ENCODE measurements at places on chromosomes 3 and 15.

DNA sequence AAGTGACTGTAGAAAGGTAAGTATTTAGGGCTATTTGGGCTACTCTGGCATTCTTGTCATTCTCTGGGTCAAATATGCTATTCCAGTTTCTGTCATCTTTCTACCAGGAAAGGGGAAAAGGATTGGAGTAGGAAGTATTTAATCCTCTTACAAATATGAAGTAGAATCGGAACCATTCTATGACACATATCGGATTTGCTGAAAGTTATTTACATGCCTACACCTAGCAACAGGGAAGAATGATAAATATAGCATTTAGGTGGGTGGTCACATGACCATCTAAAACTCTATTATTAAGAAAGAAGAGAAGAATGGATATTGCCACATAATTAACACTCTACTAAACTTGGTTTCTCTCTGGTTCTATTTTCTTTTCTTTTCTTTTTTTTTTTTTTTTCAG is 1353.1 kb downstream of the ZPLD1 start:
- DNase-seq = no peak

GRCh38 chr15:79339588-79340314 is 28.8 kb downstream of the TMED3 start:
- DNase-seq = no peak

DNA sequence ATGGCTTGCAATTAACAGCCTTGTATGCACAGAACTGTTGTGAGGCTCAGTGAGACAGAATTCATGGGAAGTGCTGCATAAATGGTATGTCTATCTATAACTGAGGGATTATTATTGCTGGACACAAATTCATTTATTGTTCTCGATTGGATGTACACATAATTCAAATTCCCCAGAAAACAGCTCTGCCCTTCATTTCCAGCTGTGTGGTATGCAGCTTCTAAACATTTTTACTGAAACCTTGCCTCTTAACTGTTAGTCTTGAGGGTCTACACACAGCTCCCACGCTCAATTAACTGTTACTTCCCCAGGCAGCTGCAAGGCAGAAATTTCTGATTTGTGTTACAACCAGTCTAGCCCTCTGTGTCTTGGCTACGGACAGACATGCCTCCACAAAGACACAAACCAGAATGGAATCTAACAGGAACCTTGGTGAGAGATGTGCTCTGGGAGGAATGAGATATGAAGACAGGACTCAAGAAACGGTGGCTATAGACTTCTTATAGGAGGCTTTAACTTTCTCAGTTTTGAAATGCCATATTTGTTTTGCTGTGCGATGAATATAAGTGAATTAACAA is 139.7 kb upstream of the TBL1XR1 start:
- DNase-seq = no peak

GRCh38 chr3:12436514-12437220 is 47.6 kb upstream of the TSEN2 start:
- no peak for DNase-seq

GRCh38 chr3:2603692-2604289 is 505.1 kb downstream of the CNTN4 start:
- DNase-seq = no peak

DNA sequence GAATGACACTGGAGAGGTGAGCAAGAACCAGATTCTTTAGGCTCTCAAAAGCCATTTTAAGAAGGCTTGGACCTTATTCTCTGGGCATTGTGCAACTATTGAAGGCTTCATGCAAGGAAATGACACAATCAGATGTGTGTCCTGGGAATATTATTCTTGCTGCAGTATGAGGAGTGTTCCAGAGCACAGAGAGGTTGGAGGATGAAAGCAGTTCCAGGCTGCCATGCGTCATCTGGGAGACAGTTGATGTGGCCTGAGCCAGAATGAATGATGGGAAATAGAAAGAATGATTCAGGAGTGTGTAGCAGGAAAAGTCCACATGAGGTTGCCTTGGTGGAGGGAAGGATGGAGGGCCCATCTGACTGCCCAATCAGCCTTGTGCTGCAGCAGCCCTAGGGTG is 123.1 kb downstream of the CHCHD6 start:
- DNase-seq = no peak

DNA sequence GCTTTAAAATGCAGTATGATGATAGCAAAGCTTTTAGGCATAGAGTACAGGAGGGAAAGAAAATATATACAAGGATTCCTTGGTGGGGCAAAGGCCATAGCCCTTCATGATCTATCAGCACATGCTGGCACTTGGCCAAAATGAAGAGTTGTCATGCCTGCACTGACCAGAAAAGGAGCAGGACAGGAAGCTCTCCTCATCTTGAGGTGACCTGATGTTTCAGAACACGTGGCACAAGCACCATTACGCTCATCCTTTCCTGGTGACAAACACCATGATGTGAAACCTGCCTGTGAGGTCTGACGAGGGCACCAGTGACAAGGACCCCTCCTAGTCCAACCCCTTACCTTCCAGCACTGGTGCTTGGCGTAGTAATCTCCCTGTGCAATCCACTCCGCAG is 77.9 kb upstream of the DCLK3 start:
- DNase-seq = no peak

- no peak for DNase-seq
Measured at GRCh38 chr15:52030010-52030409, 11.0 kb downstream of the MAPK6 start.

- no peak for DNase-seq
Measured at GRCh38 chr3:16151109-16151508, 23.4 kb upstream of the GALNT15 start.

- no peak for DNase-seq
Measured at GRCh38 chr3:72187131-72187530, 402.2 kb upstream of the PROK2 start.

- no peak for DNase-seq
Measured at GRCh38 chr15:43775411-43775965, 1.3 kb downstream of the ELL3 start.

DNA sequence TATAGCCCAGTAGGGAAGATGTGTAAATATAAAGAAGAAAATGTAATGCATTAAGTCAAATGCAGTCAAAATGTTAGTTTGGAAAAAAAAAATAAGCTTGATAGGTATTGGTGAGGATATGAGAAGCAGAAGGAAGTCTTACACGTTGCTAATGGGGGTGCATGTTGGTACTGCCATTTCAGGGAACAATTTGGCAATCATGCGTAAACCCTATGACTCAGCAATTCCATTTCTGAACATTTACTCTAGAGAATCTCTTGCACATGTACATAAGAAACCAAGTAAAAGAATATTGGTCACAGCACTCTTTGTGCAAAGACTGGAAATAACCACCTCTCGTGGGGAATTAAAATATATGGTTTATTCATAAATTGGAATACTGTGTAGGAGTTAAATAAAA is 35.5 kb upstream of the TIMP4 start:
- DNase-seq = no peak

- DNase-seq = peak; percentile 17
Measured at GRCh38 chr3:66039590-66039887, 821 bp upstream of the MAGI1 start.

DNA sequence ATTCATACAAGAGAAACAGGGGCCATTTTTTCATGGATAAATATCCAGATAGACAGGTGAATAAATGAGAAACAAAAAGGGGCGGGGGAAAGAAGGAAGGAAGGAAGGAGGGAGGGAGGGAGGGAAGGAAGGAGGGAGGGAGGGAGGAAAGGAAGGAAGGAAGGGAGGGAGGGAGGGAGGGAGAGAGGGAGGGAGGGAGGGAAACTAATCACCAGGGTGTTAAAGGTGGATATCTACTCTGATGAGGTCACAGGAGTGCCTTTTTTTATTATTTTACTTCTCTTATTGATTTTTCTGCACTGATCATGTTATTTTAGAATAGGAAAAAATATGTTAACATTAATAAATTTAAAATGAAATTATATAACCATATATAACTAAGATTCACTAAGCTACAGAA is 10.4 kb upstream of the VEPH1 start:
- no peak for DNase-seq

- no peak for DNase-seq
Measured at GRCh38 chr3:5543047-5543446, 355.5 kb downstream of the EDEM1 start.

Data from progenitor cell of endocrine pancreas (in vitro differentiated cells).